ENCODE measurements at places on chromosomes 12 and 14.

GRCh38 chr12:65568517-65568916 is 255.8 kb upstream of the HMGA2 start:
- no peak overlapping the region for H3K4me3 ChIP-seq
- H3K27ac ChIP-seq: no peak overlapping the region
- no peaks in the 10 kb centered on the region for H3K4me1 ChIP-seq

- no peaks in the 10 kb centered on the region for H3K36me3 ChIP-seq
- no peak overlapping the region for H3K27ac ChIP-seq
- H3K4me1 ChIP-seq: no peaks in the 10 kb centered on the region
- no peak for DNase-seq
Observed at GRCh38 chr14:53470351-53471043, 317.4 kb upstream of the DDHD1 start.

- no peak overlapping the region for H3K27ac ChIP-seq
- no peak for DNase-seq
- peaks cover 10% of the 10 kb centered on the region for H3K4me1 ChIP-seq
- no peak overlapping the region for H3K4me3 ChIP-seq
Observed at GRCh38 chr14:94099006-94099405, 11.5 kb upstream of the IFI27 start.

DNA sequence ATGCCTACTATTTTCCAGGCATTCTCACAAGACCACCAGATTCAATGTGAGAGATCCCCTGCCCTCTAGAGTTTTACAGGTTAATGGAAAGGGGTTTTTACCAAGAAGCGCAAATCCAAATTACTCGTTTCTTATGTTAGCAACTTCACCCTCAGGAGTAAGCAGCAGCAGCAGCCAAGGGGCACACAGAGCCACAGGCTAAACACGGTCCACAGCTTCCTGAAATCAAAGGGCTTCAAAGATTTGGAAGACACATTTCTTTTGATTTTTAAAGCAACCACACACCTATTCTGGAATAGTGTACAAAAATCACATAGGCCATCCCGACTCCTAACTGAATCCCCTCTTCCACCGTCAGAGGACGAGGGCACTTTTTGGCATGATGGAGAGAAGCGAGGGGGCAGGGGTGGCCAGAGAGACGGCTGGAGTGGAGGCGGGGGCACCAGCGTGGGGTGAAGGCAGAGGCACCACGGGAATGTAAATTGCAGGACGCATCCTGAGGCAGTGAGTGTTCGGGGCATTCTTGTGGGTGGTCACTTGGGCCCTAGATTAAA is 107.0 kb downstream of the ARF6 start:
- DNase-seq: no peak
- H3K4me3 ChIP-seq: no peak overlapping the region

- DNase-seq: no peak
- H3K27ac ChIP-seq: no peak overlapping the region
- no peaks in the 10 kb centered on the region for H3K36me3 ChIP-seq
- H3K27me3 ChIP-seq: no peaks in the 10 kb centered on the region
- no peak overlapping the region for H3K4me3 ChIP-seq
- H3K4me1 ChIP-seq: no peaks in the 10 kb centered on the region
Observed at GRCh38 chr12:7991535-7991934, 41.0 kb upstream of the FOXJ2 start.

DNA sequence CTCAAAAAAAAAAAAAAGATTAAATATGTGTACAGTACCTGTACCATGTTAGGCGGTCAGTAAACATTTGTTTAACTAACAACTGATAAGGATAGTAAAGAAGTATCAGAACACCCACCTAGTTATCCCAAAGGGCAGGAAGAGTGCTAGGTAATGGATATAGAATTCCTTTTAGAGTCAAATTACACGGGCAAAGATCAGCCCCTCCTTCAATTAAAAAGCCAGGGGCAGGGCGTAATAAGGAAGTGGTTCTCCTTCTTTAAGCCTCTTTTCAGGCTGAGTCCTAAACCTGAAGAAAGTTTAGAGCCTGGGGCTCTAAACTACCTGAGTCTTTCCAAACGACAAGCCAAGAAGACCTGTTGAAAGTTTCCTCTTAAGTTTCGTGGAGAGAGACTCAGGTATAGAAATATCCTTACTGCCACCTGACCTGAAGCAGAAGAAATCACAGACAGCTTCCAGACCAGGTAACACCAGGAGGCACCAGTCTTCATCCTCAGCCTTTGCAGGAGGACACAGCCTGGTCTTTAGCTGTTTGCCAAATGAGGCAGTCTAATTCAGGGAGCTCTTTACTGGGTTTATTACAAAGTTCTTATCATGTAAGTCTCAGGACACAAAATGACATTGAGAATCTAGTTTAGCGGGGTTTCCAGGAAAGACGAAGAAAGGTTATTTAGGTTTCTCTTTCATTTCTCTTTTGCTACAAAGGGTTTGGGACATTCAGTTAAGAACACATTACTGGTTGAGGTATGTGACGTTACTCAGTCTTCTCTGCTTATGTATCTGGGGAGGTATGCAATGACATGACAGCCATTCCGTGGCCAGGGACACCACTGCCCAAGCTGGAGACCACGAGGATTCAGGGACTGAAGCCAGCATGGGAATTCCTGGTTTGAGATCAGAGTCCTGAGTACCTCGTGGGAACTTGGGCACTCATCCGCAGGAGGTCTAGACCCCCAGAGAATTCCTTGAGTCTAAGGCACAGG is at the start of gene BCL2L14:
BCL2L14 (plus strand) TSS at position 266 of the 983 bp plus-strand sequence. CDS start 8,367 bp downstream, outside the sequence.
- H3K27me3 ChIP-seq: no peaks in the 10 kb centered on the region
- H3K27ac ChIP-seq: no peak within 1 kb of the TSS
- H3K36me3 ChIP-seq: no peaks in the 10 kb centered on the region
- no peaks in the 10 kb centered on the region for H3K4me1 ChIP-seq
- no peak within 1 kb of the TSS for H3K4me3 ChIP-seq

DNA sequence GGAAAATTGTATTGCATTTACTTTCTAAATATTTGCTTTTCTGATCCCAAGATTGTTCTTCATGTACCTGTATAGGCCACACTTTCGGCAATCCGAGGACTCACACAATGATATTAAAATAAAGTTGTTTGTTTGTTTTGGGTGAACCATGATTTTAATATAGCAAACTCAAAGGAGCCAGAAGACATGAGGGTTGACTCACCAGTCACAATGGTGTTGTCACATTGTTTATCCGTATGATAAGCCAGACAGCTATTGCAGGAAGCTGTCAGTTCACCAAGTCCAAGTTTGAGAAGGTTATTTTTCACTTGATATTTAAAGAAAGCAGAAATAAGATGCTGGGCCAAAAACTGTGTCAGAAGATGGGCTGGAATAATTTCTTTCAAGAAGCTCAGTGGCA is 67.1 kb upstream of the CPM start:
- H3K27me3 ChIP-seq: no peaks in the 10 kb centered on the region
- H3K27ac ChIP-seq: no peak overlapping the region
- no peaks in the 10 kb centered on the region for H3K36me3 ChIP-seq
- DNase-seq: no peak
- H3K4me1 ChIP-seq: no peaks in the 10 kb centered on the region

DNA sequence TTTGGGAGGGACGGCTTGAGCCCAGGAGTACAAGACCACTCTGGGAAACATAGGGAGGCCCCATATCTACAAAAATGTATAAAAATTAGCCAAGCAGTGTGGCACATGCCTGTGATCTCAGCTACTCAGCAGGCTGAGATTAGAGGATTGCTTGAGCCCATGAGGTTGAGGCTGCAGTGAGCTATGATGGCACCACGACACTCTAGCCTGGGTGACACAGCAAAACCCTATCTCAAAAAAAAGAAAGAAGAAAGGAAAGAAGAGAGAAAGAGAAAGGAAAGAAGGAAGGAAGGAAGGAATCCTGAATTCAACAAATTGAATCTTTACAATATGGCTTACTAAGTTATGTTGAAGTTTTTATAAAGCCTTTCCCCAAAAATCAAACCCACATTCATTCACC is 2.1 kb downstream of the KIF21A start:
- peak; percentile 22 for DNase-seq
- no peaks in the 10 kb centered on the region for H3K36me3 ChIP-seq
- peak overlapping the region; percentile 23 for H3K27ac ChIP-seq

GRCh38 chr14:48107646-48108045 is 432.2 kb upstream of the MDGA2 start:
- H3K27ac ChIP-seq: no peak overlapping the region
- DNase-seq: no peak
- H3K4me1 ChIP-seq: no peaks in the 10 kb centered on the region
- no peaks in the 10 kb centered on the region for H3K36me3 ChIP-seq

DNA sequence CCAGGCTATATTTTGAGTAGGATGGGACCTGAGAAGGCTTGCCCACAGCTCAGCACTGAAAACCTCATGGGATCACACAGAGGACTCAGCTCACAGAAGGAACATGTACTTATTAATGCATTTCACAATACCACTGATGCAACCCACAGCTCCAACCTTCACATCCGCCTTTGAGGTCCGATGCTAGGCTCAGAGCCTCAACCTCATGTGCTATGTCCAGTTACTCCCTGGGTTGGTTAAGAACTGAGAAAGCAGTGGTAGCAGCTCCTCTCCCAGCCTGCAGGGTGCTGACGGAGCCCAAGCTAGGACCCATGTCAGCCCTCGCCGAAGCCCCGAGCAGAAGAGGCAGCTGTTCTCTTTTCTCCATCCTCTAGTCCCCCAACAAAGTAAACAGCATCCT is 52.9 kb downstream of the SPTB start:
- H3K36me3 ChIP-seq: no peaks in the 10 kb centered on the region
- peaks cover 3% of the 10 kb centered on the region for H3K4me1 ChIP-seq
- no peak overlapping the region for H3K4me3 ChIP-seq
- no peaks in the 10 kb centered on the region for H3K27me3 ChIP-seq
- DNase-seq: no peak

- H3K36me3 ChIP-seq: no peaks in the 10 kb centered on the region
- H3K4me1 ChIP-seq: peaks cover 35% of the 10 kb centered on the region
- DNase-seq: no peak
- H3K27ac ChIP-seq: no peak overlapping the region
- no peaks in the 10 kb centered on the region for H3K27me3 ChIP-seq
Observed at GRCh38 chr12:52193532-52193931, 1.7 kb upstream of the KRT80 start.

- H3K4me3 ChIP-seq: no peak overlapping the region
- peak; percentile 40 for DNase-seq
- no peaks in the 10 kb centered on the region for H3K36me3 ChIP-seq
- no peaks in the 10 kb centered on the region for H3K27me3 ChIP-seq
- H3K4me1 ChIP-seq: peaks cover 10% of the 10 kb centered on the region
Observed at GRCh38 chr12:11719678-11720099, 70.2 kb downstream of the ETV6 start.

DNA sequence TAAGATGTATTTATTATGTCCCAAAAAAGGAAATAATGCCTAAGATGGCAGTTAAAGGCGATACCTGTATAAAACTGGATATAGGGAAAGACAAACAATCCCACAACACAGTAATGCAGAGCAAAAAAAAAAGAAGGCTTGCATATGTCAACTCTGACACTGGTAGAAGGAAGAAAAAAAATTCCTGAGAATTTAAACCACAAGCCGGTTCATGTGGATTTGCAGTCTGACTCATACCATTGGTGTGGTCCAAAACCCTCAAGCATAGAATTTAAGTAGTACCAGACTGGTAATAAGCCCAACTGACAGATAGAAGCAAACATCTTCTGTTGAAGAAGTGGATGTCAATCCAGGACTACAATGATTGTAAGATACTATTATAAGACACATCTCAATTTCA is 7.2 kb downstream of the DNAI7 start:
- H3K27ac ChIP-seq: no peak overlapping the region
- DNase-seq: no peak
- peaks cover 6% of the 10 kb centered on the region for H3K4me1 ChIP-seq
- H3K4me3 ChIP-seq: no peak overlapping the region

DNA sequence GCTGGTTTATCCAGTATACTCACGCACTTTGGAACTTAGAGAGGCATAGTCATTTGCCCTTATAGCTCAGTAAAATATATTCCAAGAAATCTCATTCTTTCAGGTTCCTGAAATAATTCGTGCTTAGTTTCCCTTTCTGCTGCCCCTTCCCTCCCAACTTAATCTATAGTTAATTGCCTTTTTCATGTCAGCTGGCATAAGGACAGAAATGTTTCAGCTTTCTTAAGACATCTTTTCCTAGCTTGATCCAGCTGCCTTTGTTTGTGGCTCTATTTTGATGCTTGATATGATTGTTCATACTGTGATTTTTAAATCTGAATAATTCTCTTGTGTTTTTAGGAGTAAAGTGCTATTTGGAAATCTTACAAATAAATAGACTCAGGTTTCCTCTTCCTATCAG is 120.0 kb upstream of the SEL1L start:
- H3K27ac ChIP-seq: no peak overlapping the region
- H3K27me3 ChIP-seq: no peaks in the 10 kb centered on the region
- DNase-seq: no peak

- no peaks in the 10 kb centered on the region for H3K27me3 ChIP-seq
- no peak overlapping the region for H3K27ac ChIP-seq
- no peaks in the 10 kb centered on the region for H3K36me3 ChIP-seq
- peaks cover 38% of the 10 kb centered on the region for H3K4me1 ChIP-seq
- no peak for DNase-seq
- no peak overlapping the region for H3K4me3 ChIP-seq
Observed at GRCh38 chr14:55301437-55302121, 30.4 kb downstream of the FBXO34 start.

DNA sequence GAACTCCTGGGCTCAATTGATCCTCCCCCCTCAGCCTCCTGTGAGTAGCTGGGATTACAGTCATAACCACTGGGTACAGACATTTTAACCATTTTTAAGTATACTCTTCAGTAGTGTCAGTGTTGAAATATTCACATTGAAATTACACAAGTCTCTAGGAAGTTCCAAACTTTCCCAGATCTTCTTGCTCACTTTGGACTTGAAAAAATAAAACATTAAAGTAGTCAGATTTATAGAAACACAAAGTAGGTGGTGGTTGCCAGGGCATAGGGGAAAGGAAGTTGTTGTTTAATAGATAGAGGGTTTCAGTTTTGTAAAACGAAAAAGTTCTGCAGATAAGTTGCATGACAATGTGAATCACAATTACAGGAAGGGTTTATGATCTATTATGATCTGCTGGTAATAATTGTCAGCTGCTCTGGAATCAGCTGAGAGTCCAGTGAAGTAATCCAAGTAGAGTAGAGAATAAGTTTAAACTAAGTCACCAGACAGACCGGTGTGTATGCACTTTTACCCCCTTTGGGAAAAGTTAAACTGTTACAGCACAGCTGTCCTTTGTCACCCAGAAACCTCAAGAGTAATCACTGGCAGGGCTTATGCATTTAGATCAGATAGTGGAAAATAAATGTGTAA is 27.4 kb downstream of the PCNX1 start:
- no peak overlapping the region for H3K4me3 ChIP-seq
- H3K36me3 ChIP-seq: no peaks in the 10 kb centered on the region
- H3K4me1 ChIP-seq: peaks cover 4% of the 10 kb centered on the region
- H3K27me3 ChIP-seq: no peaks in the 10 kb centered on the region
- H3K27ac ChIP-seq: no peak overlapping the region
- no peak for DNase-seq

GRCh38 chr12:12282761-12283425 is 16.0 kb upstream of the LRP6 start:
- DNase-seq: no peak
- no peaks in the 10 kb centered on the region for H3K27me3 ChIP-seq
- no peaks in the 10 kb centered on the region for H3K36me3 ChIP-seq
- no peak overlapping the region for H3K27ac ChIP-seq
- peaks cover 13% of the 10 kb centered on the region for H3K4me1 ChIP-seq
